ENCODE measurements at places on chromosomes 3 and 15.

GRCh38 chr3:22351806-22352205, 600.8 kb upstream of the ZNF385D start:
- no peak for DNase-seq

- DNase-seq, result no peak
These were observed 45.1 kb upstream of the AMOTL2 start for GRCh38 chr3:134419214-134419959.

GRCh38 chr15:81264072-81264857, 59.7 kb downstream of the STARD5 start:
- no peak for DNase-seq

GRCh38 chr3:73475717-73476116, 149.0 kb downstream of the PDZRN3 start:
- no peak for DNase-seq

- no peak for DNase-seq
These were observed 262.3 kb upstream of the HES1 start for GRCh38 chr3:193873426-193874201.

GRCh38 chr15:91258415-91258759, 158.3 kb downstream of the SV2B start:
- DNase-seq, result peak; percentile 7

DNA sequence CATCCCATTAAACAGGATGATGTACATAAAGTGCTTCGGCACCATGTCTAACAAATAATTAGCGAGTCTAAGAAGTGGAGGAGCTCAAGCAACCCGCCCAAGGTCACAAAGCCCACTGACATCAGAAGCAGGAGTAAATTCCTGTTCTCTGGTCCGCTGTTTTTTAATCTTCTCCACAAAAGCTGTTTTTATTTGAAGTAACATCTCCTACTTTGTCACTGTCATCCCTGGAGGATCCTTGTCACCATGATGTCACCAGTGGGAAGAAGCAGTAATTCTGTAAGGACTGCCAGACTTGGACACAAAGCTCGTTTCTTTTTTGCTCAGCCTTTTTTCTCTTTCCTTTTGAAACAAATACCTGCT, 216.2 kb downstream of the STT3B start:
- no peak for DNase-seq

- DNase-seq, result no peak
These were observed 619.0 kb upstream of the GOLIM4 start for GRCh38 chr3:168714609-168715240.

DNA sequence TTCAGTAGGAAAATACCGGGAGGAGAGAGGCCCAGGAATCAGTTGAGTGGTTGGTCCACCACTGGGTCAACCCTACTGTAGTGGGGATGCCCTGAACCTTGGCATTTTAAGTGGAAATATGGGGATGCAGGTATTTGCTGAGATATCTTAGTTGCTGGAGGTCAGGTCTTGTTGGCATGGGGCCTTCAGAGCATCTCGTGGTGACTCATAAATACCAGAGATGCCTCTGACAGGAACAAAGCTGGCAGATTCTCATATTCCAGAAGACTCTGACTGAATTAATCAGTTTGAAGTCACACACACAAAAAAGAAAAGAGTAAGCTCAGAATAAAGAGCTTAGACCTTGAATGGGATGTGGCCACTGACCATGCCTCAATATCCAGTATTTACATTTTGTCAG, 91.6 kb downstream of the CACNA2D3 start:
- no peak for DNase-seq

DNA sequence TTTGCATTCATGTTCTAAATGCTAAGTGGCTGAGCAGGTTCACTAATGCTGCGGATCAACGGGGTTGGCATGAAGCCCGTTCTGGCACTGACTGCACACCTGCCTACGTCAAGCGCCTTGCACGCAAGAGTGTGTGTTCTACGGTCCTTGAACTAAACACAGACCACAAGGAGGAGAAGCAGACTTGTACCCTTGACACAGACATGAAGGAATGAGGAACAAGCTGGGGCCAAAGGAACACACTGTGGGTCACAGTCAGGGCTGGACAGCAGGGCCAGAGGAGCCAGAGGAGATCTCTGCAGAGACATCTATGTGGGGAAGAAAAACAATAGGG, 48.0 kb upstream of the LDHAL6B start:
- no peak for DNase-seq

- no peak for DNase-seq
These were observed 65.2 kb downstream of the MYLK start for GRCh38 chr3:123818921-123819429.

- no peak for DNase-seq
These were observed 156.6 kb downstream of the FHIT start for GRCh38 chr3:61094608-61095007.

DNA sequence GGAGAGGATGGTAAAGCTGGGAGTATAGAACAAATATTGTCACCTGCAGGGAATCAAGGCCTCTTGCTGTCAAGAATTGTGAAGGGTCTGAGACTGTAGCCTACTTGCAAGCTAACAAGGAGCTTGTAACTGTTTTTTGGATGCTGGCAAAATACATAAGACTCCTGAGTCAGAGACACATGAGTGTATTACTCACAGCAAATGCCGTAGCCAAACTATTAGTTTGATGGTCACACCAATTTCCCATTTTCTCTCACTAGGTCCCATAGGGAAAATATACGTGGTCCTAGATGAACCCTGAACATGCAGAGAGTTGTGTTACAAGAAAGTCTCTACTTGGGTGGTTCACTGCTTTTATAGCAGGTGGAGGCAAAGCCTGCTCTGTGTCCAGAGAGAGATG, 44.7 kb upstream of the LIPC start:
- DNase-seq, result no peak

- DNase-seq, result no peak
These were observed 18.1 kb upstream of the ZBED2 start for GRCh38 chr3:111613294-111613693.

GRCh38 chr3:29683018-29683993, 402.4 kb downstream of the RBMS3 start:
- no peak for DNase-seq

GRCh38 chr3:192444096-192444790, 283.1 kb downstream of the FGF12 start:
- peak; percentile 41 for DNase-seq

- DNase-seq, result no peak
These were observed 27.9 kb upstream of the SLC6A6 start for GRCh38 chr3:14374444-14374883.

All from CD4-positive, alpha-beta T cell treated with Interleukin-2 at 100 ng/mL for 4 hours (primary cell).